ENCODE measurements at places on chromosomes 4 and X. TPM values are rescaled to one million over a fixed set of nuclear protein-coding genes. Genes with fewer than 3 reads are reported as not detected.

Gene PPP1R2C
- total RNA-seq = not detected

Gene DMP1
- total RNA-seq = not detected

Gene SPANXA2
- total RNA-seq = 0.20 TPM

Gene ABCG2
- total RNA-seq = 22.0 TPM

Gene SUPT20HL2
- not detected for total RNA-seq

Gene NDNF
- not detected for total RNA-seq

Measured in A549 treated with Hydrocortisone at 1 μM for 4 hours (cell line).